CD4-positive, alpha-beta T cell treated with Interleukin-6 at 100 ng/mL for 8 hours (primary cell): ENCODE measurements at places on chromosomes 3 and 15.

DNA sequence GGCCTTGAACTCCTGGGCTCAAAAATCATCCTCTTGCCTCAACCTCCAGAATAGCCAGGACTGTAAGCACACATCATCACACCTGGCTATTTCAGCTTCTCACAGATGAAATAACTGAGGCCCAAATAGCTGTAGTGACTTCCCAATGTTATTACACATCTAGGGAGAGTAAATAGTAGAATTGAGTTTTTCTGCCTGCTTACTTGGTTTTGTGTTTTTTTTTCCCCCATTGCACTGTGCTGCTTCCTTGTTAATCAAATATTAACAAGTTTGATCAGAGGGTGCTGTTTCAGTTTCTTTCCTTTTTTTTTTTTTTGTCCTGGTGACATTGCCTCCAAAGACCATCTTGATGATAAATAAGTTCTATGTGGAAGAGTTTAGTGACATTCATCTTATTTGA is 23.4 kb downstream of the ZNF609 start:
- no peak for DNase-seq

- DNase-seq, result no peak
Measured at GRCh38 chr15:24772266-24772665, 96.7 kb downstream of the NPAP1 start.

- peak; percentile 34 for DNase-seq
Measured at GRCh38 chr15:56821721-56822425, 88.6 kb upstream of the ZNF280D start.

- DNase-seq, result no peak
Measured at GRCh38 chr15:65916664-65917406, 47.5 kb downstream of the RAB11A start.

- DNase-seq, result no peak
Measured at GRCh38 chr3:122255757-122256439, 69.2 kb upstream of the CSTA start.

DNA sequence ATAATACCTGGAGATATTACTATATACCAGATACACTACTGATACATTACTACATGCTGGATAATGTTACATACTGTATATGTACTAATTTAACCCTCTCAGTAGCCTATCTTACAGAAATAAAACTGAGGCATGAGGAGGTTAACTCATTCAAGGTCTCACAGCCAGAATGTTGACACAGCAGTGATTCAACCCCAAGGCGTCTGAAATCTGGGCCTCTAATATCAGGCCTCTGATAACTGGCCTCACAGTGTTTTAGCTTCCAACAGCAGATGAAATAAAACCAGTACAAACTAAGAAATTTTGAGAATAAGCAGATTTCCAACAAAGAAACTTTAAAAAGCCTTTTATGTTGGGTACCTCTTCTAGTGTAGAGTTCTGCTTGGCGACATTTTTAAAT is 23.4 kb downstream of the DZIP1L start:
- no peak for DNase-seq

DNA sequence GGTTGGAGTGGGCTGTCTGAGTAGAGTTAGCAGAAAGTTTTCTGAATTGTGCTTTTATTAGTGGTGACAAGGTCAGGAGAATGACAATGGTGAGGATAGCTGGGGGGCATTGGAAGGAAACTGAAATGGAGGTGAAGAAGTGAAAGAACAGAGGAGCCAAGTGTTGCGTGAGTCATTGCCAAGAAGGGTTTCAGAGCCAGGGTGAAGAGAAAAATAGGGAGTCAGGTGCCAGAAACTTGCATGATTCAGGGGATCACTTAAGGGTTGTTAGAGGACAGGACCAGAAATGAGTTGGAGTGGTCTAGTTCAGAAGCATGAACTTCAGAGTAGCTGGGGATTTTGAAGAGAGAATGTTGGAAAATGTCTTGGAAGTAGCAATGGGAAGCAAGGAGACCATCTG is 86.0 kb upstream of the GALNT15 start:
- no peak for DNase-seq

- no peak for DNase-seq
Measured at GRCh38 chr3:175869404-175869803, 1010.3 kb downstream of the NAALADL2 start.

DNA sequence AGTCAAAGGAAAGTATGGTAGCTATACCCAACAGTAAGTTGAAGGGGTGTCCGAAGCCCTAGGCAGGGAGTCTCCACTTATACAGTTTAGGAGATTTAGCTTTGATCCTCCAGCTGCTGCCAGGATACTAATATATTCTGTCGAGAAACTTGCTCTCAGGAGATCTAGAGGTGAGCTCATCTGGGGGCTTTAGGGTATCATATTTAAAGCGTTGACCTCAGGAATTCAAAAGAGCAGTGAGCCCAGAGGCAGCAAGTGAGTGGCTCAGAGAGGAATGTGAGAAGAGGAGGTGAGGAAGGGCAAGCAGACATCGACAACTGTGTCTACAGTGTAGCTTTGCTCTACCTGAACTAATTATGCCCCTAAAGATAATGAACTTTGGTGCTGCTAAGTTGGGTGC is 245.1 kb upstream of the LRTM1 start:
- DNase-seq, result no peak

DNA sequence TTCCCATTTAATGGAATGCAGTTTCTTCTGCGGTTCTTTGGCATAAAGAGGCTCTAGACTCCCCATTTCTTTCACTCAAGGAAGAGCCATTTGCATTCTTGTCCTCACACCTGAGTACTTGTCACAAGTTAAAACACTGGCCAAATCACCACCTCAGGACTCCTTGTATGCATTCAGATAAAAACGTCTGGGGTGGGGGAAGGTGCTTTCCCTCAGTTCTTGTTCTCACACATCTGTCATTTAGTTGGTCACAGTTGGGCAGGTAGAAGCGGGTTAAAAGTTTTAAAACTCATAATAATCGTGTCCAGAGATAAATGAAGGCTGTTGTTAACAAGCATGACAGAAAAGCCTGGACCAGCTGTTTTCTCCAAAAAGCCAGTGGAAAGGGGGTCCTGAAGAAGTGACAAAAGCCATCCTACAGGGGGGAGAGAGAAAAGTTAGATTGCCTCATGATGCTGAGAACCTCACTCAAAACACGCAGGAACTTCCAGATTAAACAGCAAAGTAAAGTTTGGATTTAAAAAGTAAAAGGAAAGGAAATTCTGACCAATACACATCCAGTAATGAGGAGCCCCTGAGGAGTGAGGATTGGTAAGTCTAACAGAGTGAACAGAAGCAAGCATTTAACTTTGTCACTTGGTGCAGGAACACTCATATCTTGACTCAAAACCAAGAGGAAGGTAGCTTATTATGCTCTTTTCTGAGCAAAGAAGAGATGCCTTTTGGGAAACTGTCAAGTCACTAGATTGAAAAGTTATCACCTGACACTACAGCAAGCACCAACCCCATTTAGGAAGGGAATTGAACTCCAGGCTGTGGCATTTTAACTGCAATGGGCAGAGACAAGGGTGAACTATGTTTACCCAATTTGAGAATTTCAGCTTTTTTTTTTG is 2.8 kb downstream of the BCL2L10 start:
- no peak for DNase-seq

DNA sequence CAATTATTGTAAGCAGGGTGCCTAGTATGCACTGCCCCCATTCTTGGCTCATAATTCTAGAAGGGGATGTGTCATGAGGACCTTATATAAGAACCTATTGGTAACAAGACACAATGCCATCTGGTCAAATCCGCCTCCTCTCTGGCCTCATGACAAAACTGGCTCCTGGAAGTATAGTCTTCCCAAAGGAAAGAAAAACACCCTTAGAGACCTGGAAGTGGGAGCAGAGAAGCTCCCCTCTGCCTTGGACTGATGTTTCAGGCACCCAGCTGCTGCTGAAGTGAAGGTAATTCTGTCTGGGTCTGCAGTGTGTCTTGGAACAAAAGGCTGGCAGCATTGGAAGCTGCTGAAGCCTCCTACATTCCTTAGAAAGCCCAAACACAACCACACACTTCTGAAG is 107.2 kb upstream of the CLSTN2 start:
- no peak for DNase-seq

DNA sequence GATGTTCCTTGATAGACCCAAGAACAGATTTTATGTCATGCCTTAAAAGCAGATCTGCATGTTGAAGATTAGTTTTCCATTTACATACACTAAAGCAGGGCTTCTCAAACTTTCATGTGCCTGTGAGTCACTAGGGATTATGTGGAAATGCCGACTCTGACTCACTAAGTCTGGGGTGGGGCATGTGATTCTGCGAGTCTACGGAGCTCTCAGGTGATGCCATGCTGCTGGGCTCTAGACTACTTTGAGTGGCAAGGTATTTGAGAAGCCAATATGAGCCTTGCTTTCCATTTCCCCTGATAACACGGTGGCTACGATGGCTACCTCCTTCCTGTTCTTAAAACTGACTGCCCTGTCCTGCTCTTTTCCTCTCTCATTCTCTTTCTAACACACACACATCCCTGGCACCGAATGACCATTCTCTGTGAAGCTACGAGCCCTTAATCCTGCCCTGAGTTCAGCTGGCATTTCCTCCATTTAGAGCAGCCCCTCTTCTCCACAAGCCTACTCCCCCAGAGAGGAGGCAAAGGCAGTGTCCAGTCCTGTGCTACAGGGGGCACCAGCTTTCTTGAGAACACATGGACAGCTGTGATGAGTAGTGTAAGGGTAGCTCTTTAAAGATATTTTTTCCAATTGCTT is 39.7 kb upstream of the PYGO1 start:
- DNase-seq, result no peak

GRCh38 chr15:57018151-57018550 is 99.7 kb downstream of the TCF12 start:
- DNase-seq, result no peak

GRCh38 chr3:87247430-87247773 is 20.3 kb downstream of the CHMP2B start:
- no peak for DNase-seq

GRCh38 chr15:101115786-101116680 is 135.8 kb downstream of the CHSY1 start:
- no peak for DNase-seq

DNA sequence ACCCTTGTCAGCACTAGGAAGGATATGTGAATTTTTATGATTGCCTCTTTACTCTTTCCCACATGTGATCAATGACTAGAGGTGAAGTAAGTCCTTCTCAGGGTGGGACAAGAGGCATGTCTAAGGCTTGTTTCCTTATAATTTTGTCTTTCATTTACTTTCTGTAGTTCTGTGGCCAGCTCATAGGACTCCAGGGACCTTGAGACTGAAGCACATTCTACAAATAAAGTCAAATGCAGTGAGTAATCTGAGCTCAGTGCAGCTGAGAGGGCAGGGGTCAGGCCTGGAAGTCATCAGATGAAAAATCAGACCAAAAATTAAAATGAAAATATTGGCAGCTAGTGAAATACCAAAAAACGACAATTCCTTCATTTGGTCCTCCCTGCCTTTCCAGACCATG is 424.7 kb upstream of the THBS1 start:
- no peak for DNase-seq

DNA sequence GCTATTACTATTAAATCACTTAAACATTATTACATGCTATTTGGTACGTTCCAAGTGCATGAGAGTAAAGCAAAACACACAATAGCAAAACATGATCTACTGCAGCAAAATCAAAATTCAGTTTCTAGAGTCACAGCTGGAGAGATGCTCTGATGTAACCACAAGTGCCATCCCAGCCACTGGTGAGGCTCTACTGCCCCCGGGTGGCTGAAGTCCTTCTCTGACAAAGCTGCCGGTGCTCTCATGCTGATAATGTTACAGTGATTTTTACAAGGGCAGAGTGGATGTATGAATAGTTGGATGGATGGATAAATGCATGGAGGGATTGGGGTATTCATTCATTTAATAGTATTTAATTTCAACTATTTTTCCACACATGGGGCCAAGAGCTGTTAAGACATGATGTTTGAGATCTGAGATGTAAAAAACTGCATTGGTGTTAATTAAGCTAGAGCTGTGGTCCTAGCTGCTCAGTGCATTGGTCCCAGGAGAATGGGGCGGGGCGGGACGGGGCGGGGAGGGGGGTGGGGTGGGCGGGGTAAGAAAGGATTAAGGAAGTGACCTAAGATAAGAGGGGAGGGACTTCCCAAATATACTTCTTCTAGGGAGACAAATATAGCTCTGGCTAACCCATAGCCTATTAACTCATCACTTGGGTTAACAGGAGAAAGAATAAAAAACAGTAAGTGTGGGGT is 5.3 kb upstream of the SPESP1 start:
- peak; percentile 36 for DNase-seq

DNA sequence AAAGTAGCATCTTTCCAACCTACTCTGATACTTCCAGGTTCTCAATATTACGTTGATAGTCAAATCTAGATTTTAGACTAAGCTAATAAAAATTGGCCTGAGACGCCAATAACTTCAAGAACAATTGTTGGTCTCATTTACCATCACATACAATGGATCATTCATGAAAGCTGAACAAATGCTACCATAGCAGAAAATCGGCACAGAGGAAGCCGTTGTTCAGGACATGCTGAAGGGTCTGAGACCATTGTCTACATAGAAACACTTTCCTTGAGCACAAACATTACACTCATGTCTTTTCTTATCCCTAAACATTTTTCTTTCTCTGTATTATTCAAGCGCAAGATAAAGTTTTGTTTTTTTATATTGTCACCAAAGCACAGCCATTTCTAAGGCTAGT is 37.2 kb upstream of the FHIT start:
- no peak for DNase-seq

GRCh38 chr15:57881361-57881760 is 174.8 kb downstream of the POLR2M start:
- DNase-seq, result no peak

- no peak for DNase-seq
Measured at GRCh38 chr3:128459461-128459820, 7.2 kb downstream of the DNAJB8 start.

DNA sequence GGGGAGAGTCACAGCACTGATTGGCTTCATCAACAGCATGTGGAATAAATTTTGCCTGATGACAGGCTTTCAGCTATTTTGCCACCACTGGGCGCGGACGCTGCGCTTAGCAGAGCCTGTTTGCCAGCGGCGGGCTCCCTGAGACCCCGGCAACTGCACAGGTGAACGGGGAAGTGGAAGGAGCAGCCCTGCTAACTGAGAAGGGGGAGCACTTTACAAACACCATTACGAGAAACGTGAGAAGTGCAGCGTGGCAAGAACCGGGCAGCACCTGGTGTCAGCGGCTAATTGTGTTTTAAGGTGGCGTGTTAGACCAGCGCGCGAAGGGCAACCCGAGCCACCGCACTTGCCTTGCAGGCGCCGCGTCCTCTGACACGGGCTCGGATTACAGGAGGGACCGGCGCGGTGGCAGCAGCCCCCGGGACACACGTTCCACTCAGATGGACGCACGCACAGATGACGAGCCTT is 307.8 kb upstream of the ARRDC4 start:
- no peak for DNase-seq

DNA sequence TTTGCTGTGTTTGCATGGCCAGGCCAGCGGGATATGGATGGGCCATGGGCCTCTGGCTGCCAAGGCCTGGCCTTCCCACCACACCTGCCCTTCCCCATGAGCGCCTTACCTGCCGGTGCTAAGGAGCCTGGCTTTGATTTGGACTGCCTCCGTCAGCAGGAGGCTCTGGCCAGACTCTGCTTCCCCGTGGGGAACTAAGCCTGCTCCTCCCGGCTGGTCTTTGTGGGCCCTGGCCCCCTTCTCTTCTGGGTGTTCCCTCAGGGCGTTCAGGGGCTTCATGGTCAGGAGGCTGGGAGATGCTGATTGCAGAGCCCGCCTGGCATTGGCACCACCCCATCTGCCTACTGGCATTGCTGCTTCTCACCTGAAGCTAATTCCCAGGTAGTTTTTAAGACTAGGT is 45.2 kb downstream of the SMAD6 start:
- no peak for DNase-seq

GRCh38 chr3:112973325-112974177 is 1.4 kb downstream of the CD200R1 start:
- peak; percentile 50 for DNase-seq

- DNase-seq, result no peak
Measured at GRCh38 chr3:11275926-11276325, 3.7 kb downstream of the ATG7 start.

- DNase-seq, result no peak
Measured at GRCh38 chr3:151101270-151101969, 16.0 kb downstream of the MED12L start.
